ENCODE measurements at places on chromosomes 1 and 21. TPM values are rescaled to one million over a fixed set of nuclear protein-coding genes. Genes with fewer than 3 reads are reported as not detected.
A peak's percentile ranks its signal among the peaks of the same experiment; 100 is the strongest.

DNA sequence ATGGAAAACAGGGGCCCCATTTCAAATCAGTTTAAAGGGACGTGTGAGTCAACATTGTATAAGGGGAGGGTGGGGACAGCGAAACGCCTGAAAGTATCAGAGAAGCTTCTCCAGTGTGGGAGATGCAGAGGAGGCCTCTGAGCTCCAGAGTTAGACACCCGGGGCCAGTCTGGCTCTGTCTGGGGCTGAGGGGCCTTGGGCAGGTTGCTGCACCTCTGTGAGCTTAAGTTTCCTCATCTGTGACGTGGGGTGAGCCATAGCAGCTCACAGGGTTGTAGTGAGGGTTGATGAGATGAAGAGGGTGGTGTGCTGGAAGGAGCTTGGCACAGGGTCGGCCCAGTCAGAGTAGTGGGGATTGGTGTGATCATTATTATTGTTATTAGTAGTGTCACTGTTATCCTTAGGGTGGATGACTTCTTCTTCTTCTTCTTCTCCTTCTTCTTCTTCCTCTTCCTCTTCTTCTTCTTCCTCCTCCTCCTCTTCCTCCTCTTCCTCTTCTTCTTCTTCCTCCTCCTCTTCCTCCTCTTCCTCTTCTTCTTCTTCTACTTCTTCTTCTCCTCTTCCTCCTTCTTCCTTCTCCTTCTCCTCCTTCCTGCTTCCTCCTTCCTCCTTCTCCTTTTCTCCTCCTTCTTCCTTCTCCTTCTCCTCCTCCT lies 282.0 kb downstream of the PTPRU start:
- DNase-seq: no peak

GRCh38 chr1:11207898-11208611 lies 18.9 kb downstream of the ANGPTL7 start:
- no peak for DNase-seq

DNA sequence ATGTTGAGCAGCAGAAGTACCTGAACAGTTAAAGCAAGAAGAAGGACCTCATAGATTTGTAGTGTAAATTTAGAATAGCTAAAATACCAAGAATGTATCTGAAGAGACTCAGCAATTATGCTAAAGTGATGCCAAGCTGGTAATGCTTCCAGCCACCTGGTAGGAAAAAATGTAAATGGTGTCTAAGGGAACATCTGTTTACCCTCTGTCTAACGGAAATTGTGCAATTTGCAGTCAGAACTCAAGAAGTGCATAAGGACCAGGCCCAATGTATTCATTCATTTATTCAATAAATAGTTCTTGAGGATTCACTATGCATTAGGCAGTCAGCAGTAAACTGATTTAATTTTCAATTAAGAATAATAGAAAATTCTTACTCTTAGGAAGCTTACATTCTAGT lies 116.0 kb upstream of the ADGRL4 start:
- no peak for DNase-seq

DNA sequence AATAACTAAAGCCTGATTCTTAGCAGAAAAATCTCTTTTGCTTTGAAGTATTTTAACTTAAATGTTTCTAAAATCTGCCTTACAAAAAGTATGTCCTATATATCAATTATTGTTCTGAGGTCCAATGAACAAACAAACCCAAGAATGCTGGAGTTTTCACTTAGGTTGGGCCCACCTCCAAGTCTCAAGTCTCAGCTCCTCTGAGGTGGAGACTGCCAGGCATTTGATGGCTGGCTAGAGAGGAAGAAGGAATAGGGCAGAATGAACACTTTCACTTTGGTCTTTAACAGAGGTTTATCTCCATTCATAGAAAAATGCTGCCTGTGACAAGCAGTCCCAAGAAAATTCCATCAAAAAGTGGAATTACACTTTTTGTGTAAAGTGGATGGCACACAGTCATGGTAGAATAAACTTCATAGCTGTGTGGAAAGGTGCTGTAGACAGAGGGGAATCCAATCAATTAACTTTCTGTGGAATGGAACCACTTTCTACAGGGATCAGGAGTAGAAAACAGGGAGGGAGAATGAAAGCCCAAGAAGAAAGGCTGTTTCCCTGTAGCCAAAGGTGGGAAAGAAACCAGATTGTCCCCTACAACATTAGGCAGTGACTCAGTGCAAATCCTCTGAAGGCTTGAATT lies 349.4 kb upstream of the RUNX1 start:
- no peak for DNase-seq

Gene DENND2C
- polyA plus RNA-seq: 0.28 TPM

- no peak for DNase-seq
Observed at GRCh38 chr1:85202092-85202863, 1.5 kb upstream of the SYDE2 start.

Gene NR1I3
- not detected for polyA plus RNA-seq

Gene LCE2B
- polyA plus RNA-seq: not detected

Gene SLC5A3
- polyA plus RNA-seq: 1.9 TPM

GRCh38 chr1:183219616-183220009 lies 33.5 kb downstream of the LAMC2 start:
- DNase-seq: no peak

DNA sequence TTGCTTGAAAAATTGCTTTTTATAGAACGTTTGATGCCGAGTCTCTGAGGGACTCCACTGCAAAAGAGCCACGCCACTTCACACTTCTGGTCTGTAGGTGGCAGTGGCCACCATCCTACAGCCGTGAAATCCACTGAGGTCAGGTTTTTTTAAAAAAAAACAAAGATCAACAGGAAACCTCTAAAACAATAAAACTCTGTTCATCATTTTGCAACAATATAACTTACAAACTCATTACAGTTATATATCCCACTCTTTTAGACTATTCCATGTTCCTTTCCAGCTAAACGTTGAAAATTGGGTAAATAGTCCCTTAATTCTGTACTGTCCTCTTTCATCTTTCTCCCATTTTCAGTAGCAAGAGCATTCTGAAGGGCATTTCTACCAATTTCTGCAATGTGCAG lies 64.6 kb upstream of the FMN2 start:
- DNase-seq: no peak

DNA sequence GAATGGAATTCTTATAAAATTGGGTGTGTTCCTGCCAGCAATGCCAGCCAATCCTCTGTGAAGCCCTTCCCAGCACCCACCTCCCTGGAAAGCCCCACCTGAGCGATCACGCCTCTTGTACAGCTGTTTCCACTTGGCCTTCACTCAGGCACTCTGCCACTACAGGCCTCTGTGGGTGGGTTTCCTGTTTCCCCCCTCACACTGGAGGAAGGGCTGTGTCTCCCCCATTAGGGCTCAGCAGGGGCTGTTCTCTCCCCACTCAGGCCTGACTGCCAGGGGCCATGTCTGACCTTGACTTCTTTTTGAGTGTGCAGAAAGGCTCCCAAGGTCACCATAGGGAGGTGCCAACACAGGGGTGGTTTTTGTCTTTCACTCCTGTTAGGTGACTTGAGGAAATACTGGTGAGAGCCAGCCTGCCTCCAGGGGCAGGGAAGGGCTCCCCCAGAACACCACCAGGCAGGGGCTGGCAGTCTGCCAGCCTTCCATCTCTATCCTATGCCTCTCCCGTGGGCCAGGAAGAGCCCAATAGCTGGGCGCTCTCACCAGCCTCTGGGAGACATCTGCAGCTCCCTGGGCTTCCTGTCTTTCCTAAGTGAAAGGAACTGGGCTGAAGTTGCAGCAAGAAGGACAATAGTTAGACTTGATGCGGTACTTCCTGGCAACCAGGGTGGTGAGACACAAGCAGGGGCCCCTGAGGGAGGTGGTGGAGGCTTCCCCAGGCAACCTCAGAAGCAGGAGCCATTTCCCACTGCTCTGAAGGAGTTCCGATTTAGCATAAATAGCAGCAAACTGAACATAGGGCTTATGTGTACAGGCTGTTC lies 49.1 kb downstream of the ELK4 start:
- DNase-seq: no peak

Gene RAVER2
- polyA plus RNA-seq: 1.1 TPM

DNA sequence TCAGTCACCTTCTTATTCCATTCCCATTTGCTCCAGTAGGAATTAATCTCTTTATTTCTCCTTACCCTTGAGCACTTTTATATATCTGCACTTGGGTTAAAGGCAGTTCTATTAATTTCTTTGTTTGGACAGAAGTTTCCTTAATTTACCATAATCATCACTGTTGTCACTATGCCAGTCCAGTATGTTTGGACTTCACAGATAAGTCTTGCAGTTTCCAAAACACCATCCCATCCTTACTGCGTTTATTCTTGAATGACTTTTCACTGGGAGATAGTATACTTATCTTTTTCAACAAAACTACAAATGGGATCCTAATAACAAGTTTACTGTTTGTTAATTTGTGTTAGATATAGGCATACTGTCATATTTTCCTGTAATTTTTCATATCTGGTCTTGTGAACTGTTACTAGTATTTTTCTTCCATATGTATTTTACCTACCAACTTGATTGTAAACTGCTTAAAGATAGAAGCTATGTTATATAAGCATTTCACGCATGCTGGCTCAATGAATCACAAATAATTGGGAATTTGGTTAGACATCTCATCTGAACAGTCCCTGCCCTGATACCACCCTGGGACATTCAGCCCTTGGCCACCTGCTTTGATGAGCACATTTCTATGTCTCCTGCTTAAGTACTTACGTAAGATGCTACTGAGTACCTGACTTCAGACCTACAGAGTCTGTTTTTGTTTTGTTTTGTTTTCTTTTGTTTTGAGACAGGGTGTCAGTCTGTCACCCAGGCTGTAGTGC lies 78.2 kb downstream of the OLFML2B start:
- DNase-seq: no peak

- DNase-seq: no peak
Observed at GRCh38 chr1:30884723-30885122, 23.8 kb downstream of the SDC3 start.

Gene ILDR2
- 1.9 TPM for polyA plus RNA-seq

GRCh38 chr1:44545961-44546360 lies 128.3 kb downstream of the TMEM53 start:
- no peak for DNase-seq

- no peak for DNase-seq
Observed at GRCh38 chr1:169184812-169185211, 78.3 kb downstream of the ATP1B1 start.

GRCh38 chr21:40215941-40216340 lies 348.7 kb downstream of the PCP4 start:
- DNase-seq: no peak

GRCh38 chr1:186865857-186866256 lies 37.1 kb downstream of the PLA2G4A start:
- no peak for DNase-seq

DNA sequence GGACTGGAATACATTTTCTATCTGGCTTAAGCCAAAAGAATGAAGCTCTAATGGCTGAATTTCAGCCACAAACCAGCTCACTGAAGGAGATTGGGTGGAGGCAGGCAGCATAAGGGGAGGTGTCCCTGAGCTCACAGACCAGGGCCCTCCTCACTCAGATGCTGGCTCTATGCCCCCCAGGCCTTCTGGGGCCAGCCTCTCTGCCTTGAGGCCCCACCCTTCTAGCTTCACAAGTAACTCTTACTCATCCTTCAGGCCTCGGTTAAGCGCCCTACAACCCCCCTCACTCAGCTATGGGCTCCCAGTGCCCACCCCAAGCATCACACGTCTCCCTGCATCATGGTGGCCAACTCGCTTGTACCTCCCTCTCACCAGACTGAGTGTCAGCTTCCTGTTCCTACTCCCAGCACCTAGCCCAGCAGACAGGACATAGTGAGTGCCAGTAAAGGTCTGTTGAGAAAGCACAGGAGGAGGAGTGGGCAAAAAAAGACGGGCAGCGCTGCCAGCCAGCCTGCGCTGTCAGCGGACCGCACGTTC lies 40.8 kb upstream of the GPR157 start:
- no peak for DNase-seq

Gene HPCA
- not detected for polyA plus RNA-seq

- no peak for DNase-seq
Observed at GRCh38 chr21:35606146-35606545, 454.2 kb downstream of the SETD4 start.

Gene ORC1
- polyA plus RNA-seq: 0.58 TPM

- no peak for DNase-seq
Observed at GRCh38 chr1:106659490-106660244, 396.8 kb upstream of the PRMT6 start.

DNA sequence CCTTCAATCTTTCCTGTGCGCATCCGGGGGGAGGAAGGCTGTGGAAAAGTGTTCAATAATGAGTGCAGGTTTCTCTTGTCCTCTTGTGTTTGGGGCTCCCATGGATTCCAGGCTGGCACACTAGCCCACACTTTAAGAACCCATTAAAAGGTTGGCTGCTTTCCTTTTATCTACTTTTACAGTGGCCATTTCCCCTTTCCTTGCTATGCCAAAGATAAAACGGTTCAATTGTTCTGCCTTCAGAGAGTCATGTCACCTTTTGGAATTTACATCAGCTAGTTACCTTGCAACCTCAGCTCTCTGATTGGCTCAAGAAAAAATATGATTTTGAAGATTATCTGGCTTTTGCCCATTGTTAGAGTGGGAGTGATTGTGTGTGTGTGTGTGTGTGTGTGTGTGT lies 182.3 kb downstream of the SDCCAG8 start:
- no peak for DNase-seq

GRCh38 chr1:214453109-214453722 lies 98.2 kb downstream of the PTPN14 start:
- no peak for DNase-seq

GRCh38 chr21:15333951-15334350 lies 269.2 kb upstream of the NRIP1 start:
- DNase-seq: no peak

DNA sequence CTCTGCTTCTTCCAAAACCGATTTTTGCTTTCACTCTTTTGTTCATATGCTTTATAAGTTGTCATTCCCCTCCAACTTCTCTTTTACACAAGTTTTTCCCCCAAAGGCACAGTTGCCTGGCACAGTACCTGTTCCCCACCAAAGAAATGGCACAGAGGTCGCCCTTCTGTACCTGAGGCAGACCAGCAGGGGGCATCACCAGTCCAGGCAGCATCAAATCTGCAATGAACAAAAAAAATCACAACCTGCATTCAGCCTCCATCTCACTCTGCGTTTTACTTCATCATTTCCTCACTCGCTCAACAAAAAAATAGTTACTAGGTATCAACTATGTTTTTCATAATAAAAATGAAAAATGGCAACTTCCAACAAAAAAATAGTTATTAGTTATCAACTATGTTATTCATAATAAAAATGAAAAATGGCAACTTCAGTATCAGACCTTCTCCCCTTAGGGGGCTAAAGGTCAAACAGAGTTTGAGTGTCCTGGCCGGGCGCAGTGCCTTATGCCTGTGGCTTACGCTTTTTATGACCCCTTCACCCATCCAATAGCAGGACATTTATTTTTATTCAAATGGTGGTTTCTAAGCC lies 4.1 kb downstream of the EIF2D start:
- DNase-seq: peak; percentile 39

DNA sequence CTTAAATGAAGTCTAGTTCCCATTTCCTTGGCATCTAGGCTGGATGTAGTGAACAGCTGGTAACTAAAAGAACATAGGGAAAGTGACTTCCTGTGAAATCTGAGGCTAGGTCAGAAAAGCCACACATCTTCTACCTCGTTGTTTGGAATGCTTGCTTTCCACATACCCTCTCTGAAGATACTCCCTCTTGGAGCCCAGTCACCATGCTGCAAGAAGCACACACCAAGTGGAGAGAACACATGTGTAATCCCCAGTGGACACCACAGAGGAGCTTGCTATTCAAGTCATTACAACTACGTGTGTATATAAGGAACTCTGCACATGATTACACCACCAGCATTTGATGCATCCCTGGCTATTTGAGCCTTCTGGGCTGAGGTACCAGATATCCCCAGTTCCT lies 125.9 kb downstream of the RGS21 start:
- no peak for DNase-seq

Gene CD2
- polyA plus RNA-seq: 325 TPM

GRCh38 chr1:55441489-55441888 lies 226.3 kb upstream of the USP24 start:
- DNase-seq: no peak

Gene TACSTD2
- not detected for polyA plus RNA-seq

Measured in immature natural killer cell (primary cell).